Left kidney (tissue), 8 donors: ENCODE measurements at places on chromosomes 12 and 14.
A peak's percentile ranks its signal among the peaks of the same experiment; 100 is the strongest.

DNA sequence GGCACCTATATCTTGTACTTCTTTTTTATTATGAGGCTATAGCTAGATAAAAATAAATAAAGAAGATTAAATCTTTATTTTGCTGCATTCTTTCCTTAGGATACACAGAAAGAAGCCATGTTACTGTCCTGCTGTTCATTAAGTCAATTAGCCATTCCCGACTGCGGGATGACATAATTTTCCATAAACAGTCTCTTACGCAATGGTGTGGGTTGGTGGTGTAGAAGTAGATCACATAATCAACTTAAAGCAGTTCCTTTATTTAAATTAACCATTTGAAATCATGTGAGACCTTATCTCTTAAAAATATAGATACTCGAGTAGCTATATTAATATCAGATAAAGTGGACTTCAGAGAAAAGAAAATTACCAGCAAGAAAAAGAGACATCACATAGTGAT lies 40.2 kb downstream of the TAOK3 start:
- DNase-seq: no peak

GRCh38 chr14:51849097-51849496 lies 11.3 kb upstream of the GNG2 start:
- no peak for DNase-seq

DNA sequence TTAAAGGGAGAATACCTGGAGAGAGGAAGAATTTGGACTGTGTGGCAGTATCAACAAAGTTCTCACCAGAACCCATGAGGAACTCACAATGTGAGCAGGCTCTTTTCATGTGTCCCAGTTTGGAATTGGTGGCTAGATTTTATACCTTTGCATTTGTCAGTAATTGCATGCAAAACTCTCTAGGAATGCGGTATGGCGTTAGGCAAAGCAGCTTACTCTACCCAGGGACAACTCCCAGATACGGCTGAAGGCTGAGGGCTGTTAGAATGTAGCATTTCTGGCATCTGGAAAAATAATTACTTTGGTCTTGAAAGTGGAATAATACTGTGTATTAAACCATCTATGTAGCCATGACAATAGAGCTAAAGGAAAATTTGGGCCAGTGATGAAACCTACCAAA lies 635.5 kb downstream of the SLC16A7 start:
- DNase-seq: no peak

GRCh38 chr14:53542732-53543131 lies 389.6 kb upstream of the DDHD1 start:
- DNase-seq: peak; percentile 77

GRCh38 chr14:87153901-87154300 lies 839.1 kb downstream of the GALC start:
- no peak for DNase-seq

GRCh38 chr14:102370305-102370809 lies 7.6 kb downstream of the TECPR2 start:
- DNase-seq: no peak

DNA sequence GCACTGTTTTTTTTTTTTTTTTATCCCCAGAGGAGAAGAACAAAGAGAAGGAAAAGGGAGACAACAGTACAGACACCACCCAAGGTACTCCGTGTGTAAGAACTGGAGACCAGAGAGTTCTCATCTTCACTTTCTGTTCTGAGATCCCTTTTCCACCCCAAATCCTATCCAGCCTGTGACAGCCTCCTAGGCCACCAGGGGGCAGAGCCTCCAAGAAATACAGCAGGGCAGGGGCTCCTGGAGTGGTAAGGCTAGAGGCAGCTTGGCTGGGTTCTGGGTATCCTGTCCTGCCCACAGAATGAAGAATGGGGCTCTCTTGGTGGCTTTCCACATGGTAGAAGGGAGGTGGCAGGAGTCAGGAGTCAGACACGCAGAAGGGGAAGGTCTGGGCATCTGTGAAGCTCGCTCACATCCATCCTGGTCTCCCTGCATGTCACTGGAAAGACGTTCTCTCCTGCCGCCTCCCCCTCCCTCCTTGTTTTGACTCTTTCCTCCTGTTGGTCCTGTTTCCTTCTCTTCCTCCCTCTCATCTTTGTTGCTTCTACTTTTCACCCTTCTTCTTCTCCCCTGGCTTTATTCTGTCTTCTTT lies 12.0 kb downstream of the CLSTN3 start:
- no peak for DNase-seq

GRCh38 chr14:65170318-65170717 lies 68.0 kb upstream of the MAX start:
- DNase-seq: no peak

DNA sequence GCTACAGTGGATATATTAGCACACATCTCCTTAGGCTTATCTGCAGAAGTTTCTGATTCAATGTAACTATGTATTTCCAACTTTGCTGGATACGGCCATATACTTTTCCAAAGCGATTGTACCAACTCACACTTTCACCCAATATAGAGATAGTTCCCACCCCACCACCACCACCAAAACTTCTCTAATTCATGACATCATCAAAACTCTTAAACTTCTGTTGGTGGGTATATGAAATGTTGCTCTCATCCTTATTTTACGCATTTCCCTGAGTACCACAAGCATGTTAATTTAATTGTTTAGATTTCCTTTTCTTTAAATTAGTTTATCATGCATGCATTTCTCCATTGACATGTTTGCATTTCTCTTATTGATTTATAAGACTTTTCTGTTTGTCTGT lies 95.6 kb downstream of the PRKD1 start:
- DNase-seq: no peak

DNA sequence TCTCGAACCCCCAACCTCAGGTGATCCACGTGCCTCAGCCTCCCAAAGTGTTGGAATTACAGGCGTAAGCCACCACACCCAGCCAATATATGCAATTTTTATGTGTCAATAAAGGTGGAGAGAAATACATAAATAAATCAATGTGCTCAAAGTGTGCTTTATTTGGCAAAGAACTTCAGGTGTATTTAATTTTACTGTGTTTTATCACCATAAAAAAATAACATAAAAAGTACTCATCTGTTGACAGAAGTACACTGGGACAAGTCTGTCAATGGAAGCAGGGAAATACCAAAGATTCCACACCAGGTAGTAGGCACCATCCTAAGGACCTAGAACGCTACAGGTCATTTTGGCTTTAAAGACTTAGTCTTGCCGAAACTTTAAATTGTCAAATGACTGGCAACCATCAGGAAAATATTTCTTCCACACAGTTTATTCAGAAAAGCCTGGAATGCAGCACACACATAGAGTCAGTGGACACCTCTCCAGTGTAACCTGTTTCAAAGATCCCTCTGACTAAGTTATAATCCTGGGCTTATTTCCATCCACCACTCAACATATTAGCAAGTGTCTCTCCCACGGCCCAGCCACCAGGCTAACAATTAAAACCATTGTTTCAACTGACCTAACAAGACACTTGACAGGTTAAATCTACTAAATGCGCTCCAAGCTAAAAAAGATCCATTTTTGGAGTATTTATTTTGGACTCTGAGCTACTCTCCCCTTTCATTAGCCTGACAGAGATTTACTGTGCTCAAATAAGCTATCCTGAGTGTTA lies 4.2 kb downstream of the ERO1A start:
- no peak for DNase-seq
